GOT3 (cell line): ENCODE measurements at places on chromosomes 5 and 9.

DNA sequence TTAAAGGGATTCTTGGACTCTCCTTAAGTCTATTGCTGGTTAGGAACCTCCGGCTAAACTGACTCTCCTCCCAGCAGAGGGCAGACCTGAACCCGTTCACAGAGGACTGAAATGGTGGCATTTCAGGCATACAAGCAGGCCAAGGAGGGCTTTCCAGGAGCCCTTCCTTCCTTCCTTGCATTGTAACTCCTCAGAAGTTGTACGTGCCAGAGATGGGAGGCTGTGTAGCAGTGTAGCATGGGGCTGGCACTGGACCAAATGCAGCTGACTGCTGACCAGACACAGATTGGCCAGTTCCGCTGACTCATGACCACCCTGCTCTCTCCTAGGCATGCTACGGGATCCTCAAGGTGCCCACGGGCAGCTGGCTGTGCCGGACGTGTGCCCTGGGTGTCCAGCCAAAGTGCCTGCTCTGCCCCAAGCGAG, 36.4 kb downstream of the JADE2 start:
- no peak for DNase-seq

DNA sequence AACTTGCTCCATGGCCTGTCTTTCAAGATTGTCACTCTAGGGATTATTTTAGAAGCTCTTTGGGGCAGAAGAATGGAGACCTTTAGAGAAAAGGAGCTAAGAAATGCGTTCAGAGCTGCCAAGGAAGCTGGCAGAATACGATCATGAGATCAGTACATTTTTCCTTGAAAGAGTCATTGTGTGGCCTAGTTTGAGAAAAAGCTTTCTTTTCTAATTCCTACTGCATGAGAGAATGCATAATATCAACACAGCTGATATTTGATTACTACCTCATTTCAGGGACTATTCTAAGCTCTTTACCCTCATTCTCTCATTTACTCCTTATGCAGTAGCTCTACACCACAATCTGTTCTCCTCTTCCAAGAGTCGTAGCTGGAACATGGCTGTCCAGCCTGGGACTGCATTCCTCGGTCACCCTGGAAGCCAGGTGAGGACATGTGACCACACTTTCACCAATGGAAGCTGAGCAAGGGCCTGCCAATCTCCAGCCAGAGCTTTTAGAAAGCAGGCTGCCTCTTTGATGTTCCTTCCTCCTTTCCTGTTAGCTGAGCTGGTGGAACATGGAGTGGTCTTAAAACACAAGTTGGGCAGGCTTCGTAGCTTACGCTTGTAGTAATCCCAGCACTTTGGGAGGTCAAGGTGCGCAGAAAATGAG, 99.3 kb upstream of the LHFPL2 start:
- DNase-seq: no peak

- no peak for DNase-seq
These were observed 51.6 kb downstream of the MED10 start for GRCh38 chr5:6326776-6327175.

DNA sequence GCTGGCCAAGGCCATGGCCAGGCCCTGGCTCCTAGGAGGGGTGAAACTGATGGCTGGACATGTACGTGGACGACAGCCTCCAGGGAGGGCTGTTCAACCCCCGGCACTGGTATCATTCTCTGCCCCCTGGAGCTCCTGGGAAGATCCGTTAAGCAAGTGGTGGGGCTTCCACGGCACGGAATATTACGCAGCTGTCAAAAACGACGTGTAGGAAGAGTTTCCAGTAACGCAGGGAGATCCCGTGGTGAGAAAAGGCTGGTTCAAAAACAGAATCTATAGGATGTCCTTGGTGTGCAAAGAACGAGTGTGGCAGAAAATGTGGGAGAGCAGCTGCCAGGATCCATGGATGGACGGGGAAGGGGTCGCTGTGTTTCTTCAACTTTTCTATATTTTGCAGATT, 36.3 kb upstream of the TMEM250 start:
- no peak for DNase-seq

DNA sequence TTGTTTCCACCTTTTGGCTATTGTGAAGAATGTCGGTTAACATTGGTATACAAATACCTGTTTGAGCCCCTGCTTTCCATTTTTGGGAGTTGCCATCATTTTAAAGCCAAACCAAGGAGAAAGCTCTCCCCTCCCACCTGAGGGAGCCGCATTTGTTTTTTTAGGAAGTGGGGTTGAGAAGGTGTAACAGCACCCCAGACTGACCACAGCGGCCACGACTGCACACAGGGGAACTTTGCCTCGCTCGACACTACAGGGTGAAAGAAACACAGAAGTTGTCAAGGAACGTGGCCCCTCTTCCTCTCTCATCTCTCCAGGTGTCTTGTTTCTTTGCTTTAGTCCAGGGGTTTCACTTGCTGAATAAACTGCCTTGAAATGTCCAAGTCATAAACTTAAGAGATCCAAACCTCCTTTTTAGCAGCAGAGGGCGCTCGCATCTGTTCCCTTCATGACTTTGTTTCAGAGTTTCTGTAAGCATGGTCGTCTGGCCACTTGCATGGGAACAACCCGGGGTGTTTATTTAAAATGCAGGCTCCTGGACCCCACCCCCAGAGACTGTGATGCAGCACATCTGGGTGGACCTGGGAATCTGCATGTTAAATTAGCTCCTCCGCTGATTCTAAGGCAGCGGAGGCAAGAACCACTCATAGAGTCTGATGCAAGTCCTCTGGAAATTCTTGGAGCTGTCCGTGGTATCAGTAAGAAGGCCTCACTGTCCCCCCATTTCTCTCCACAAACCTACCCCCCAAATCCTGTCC, 2.1 kb upstream of the TTLL11 start:
- no peak for DNase-seq

GRCh38 chr5:33829430-33829829, 62.4 kb downstream of the ADAMTS12 start:
- DNase-seq: no peak

GRCh38 chr9:137688725-137689124, 69.9 kb downstream of the EHMT1 start:
- DNase-seq: no peak

GRCh38 chr9:79120941-79121340, 450.8 kb upstream of the TLE4 start:
- DNase-seq: no peak

- no peak for DNase-seq
These were observed 30.2 kb upstream of the CCNG1 start for GRCh38 chr5:163407034-163407655.

GRCh38 chr5:134236318-134236717, 10.4 kb upstream of the PPP2CA start:
- no peak for DNase-seq

DNA sequence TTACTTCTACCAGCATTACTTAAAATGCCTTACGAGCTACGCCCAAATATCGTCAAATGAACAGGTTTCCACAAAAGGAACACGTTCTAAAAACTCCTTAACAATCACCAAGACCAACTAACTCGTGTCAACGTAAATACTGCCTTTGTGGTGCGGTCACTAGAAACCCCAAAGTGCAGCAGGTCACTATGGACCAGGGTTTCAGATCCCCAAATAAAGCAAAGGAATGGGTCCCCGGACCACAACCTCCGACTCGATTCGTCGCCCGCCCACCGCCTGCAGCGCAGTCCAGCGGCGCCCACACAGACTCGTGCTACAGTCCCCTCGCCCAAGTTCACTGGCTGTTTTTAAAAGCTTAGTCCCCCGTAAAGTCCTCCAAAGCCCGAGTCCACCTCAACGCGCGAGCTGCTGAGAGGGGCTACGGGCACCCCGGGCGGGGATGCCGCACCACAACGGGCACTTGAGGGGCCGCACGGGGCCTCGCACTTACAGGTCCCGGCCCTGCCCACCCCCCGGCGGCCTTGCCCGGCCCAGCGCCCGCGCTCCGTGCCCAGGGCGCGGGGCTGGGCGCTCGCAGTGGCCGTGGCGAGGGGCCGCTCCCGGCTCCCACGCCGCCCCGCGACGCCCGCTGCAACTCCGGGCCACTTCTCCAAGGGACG, 1.1 kb downstream of the NFIB start:
- no peak for DNase-seq

- DNase-seq: no peak
These were observed 295.5 kb upstream of the SMC2 start for GRCh38 chr9:103798620-103799019.

DNA sequence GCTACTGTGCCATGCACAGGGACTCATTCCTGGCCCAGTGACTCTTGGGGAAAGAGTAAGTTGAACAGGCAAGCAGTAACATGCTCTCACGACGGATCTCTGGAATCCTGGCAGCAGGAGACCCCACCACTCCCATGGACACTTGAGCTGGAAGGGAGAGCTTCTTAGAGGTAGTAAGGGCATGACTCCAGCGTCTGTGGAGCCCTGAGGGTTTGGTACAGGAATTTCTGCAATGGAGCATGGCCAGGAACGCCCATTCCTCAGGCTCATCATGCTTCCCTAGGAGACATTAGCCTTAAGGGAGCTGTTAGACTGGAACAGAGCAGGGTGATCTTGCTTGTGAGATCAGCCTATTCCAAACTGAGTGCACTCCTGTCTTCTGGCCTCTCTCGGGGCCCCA, 212.9 kb downstream of the MAT2B start:
- no peak for DNase-seq

GRCh38 chr5:67731886-67732285, 483.7 kb upstream of the PIK3R1 start:
- no peak for DNase-seq

DNA sequence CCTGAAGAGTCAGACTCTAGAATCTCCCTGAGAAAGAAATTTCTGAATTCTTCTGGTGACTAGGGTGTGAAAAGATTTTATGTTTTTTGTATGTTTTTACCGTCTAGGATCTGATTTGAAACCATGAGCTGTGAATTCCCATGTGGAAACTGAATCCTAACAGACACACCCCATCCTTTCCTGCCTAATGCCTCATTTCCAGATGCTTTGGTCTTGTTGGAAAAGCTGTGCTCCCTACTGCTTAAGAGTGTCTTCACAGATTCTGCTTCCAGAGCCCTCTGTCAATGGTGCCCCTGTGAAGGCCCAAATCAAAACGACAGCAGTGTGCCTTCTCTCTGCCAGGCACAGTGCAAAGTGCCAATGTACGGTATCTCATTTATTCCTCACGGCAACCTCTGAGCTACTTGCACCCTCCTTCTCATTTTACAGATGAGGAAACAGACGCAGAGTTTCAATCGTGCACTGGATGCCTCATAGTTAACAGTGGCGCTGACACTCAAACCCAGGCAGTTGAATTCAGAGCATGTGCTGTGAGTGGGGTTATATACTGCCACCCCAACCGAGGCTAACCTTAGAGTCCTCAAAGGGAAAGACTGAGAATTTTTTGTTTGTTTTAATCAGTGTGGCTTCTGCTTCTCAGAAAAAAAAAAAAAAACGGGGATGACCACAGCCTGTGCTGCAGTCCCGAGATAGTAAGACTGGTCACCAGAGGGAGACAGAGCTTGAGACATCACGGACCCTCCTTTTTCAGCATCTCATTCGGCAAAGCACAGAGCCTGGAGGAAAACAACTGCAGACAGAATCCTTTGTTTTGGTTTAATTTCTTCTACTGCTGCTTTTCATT, 188.4 kb downstream of the SNCAIP start:
- no peak for DNase-seq

DNA sequence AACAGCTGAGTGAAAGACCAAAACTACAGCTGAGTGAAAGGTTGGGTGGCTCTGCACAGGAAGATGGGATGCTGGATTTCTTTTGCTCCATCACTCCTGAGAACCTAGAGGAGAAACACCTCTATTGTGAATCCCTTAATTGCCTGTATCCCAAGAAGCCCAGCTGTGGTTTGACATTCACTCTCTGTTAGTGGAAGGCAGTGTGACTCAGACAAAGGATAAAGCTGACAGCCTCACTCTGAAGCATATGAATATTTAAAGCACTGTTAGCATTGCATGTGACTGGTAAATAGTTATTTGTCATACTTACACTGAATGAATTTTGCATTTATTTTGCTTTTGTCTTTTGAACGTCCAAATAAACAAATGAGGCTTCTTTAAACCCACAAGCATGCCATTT, 367.1 kb upstream of the RIOK2 start:
- no peak for DNase-seq

GRCh38 chr9:37747271-37747753, 6.3 kb upstream of the TRMT10B start:
- DNase-seq: no peak

GRCh38 chr5:80399526-80400239, 8.2 kb upstream of the ZFYVE16 start:
- DNase-seq: no peak

DNA sequence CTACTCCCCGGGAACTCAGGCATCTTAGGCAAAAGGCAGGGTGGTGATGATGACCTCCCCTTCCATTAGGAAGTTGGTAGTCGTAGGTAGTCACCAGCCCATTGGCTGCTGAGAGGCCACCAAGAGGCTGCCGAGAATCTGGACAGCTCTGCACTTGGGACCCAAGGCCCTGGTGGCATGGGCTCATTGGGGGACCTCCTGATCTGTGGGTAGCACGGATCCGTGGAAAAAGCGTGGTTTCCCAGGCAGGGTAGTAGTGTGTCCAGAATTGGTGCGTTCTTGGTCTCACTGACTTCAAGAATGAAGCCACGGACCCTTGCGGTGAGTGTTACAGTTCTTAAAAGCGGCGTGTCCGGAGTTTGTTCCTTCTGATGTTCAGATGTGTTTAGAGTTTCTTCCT, 158.8 kb downstream of the CNTLN start:
- DNase-seq: no peak

- no peak for DNase-seq
These were observed 136.7 kb upstream of the ZNF462 start for GRCh38 chr9:106726070-106726815.

GRCh38 chr5:147904110-147904509, 2.2 kb downstream of the C5orf46 start:
- DNase-seq: no peak

DNA sequence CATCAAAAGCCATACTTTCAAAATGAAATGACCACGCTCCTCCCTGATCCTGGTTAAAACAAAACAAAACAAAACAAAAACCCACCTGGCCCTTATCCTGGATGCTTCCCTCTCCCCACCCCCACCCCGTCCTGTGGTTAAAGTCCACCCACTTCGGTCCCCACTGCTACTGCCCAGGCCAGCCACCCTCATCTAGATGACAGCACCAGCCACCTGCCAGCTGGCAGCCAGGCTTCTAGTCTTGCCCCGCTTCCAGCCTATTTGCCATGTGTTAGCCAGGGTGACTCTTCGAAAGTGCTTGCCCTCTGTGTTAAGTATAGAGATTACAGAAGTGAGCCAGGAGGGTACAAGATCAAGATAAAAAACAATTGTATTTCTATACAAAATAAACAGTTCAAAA, 27.5 kb upstream of the NCS1 start:
- no peak for DNase-seq

DNA sequence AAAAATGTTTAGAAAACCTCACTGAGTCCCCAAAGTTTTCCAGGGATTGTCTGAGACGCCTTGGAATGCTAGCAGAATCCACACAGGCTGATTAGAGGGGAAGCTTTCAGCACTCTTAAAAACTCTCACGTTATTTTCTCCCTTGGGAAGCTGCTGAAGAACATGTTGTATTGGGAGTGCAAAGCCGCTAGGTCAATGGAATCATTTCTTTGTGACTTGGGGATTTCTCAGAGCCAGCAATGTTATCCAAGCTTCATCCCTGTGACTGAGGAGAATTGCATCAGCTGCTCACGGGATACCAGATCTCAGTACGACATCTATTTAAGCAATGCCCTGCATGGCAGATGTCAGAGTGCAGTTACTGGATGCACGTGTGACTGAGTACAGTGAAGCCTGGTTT, 426.4 kb upstream of the MPDZ start:
- DNase-seq: no peak
